ENCODE measurements at places on chromosomes 2 and 18.
A peak's percentile ranks its signal among the peaks of the same experiment; 100 is the strongest.

DNA sequence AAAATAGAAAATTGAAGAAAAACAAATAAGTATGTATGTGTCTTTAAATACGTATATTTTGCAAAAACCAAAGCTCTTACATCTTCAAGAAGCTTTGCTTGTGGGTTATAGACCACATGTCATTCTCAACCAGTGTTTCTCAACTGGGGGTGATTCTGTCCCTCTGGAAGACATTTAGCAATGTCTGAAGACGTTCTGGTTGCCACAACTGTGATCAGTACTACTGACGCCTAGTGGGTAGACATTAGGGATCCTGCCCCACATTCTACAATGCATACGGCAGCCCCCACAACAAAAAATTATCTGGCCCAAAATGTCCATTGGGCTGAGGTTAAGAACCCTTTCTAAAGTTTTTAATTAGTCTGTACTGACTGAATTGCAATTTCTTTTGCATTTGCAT is 48.4 kb downstream of the UNC50 start:
- H3K4me3 ChIP-seq: no peak overlapping the region
- H3K27ac ChIP-seq: no peak overlapping the region
- H3K36me3 ChIP-seq: peaks cover 15% of the 10 kb centered on the region
- no peak for DNase-seq
- H3K27me3 ChIP-seq: no peaks in the 10 kb centered on the region

DNA sequence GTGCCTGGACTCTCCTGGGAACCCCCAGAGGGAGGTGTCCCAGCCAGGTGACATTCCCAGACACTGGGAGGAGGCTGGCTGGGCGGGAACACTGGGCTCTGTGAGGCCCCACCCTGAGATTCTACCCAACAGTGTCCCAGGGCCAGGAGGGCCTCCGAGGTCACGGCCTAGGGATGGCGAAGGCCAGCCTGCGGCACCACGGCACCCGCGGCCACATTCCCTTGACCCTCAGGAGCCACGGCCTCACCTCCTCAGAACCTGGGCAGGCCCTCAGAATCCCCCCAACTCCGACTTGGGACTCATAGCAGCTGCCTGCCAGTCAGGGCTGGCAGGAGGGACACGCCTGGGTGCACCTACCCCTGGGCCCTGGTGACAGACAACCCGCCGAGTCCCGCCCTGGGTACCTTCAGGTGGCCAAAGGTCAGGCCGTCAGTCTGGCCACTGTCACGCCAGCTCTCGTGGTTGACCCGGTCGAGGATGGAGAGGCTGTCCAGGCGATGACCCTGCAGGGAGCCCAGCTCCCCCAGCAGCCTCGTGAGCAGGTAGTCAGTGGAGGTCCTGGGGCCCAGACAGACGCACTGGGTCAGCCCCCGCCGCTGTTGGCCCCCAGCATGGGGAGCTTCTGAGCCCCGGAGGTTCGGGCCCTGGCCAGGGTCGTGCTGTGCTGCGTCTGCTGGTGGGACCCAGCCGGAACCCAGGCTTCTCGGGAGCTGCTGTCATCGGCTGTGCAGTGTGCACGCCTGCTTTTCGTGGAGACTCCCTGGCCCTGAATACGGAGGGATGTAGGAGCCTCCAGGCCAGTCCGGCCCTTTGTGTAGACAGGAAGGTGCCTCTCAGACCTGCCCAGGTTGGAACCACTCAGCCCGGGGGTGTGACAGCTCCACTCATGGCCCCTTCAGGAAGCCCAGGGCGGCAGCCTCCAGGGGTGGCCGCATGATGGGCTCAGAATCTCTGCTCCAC is 6.1 kb downstream of the MAB21L4 start:
- peaks cover 1% of the 10 kb centered on the region for H3K27me3 ChIP-seq
- no peak for DNase-seq
- peaks cover 4% of the 10 kb centered on the region for H3K4me1 ChIP-seq
- H3K27ac ChIP-seq: no peak overlapping the region
- no peaks in the 10 kb centered on the region for H3K36me3 ChIP-seq

- peak overlapping the region; percentile 84 for H3K4me3 ChIP-seq
- H3K27ac ChIP-seq: peak overlapping the region; percentile 96
- no peaks in the 10 kb centered on the region for H3K27me3 ChIP-seq
- H3K36me3 ChIP-seq: no peaks in the 10 kb centered on the region
Observed at GRCh38 chr2:105796791-105797190, 52.1 kb downstream of the NCK2 start.

GRCh38 chr2:195026261-195026660 is 630.8 kb upstream of the SLC39A10 start:
- no peaks in the 10 kb centered on the region for H3K27me3 ChIP-seq
- no peak overlapping the region for H3K27ac ChIP-seq
- no peak overlapping the region for H3K4me3 ChIP-seq
- H3K4me1 ChIP-seq: peaks cover 7% of the 10 kb centered on the region
- no peaks in the 10 kb centered on the region for H3K36me3 ChIP-seq
- DNase-seq: no peak

DNA sequence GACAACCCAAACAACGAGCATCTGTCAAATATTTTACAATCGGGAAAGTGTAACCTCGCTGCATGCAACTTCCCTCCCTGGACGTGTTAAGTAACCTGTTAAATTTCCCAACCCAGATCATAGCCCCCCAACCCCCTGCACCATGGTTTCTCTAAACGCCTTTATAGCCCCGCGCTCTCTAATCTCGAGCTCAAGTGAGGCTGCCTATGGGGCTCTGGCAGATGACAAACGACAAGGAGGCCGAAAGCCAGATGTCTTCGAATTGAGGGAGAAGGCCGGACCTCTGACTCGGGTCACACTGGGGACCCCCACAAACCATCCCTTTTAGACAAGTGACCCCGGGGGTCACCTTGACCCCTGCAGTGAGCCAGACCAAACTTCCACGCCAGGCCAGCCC is 526 bp downstream of the COX7A2L start:
- peak overlapping the region; percentile 96 for H3K27ac ChIP-seq
- peaks cover 32% of the 10 kb centered on the region for H3K4me1 ChIP-seq
- DNase-seq: no peak

- no peak for DNase-seq
- peak overlapping the region; percentile 96 for H3K27ac ChIP-seq
- H3K4me1 ChIP-seq: peaks cover 24% of the 10 kb centered on the region
- peaks cover 22% of the 10 kb centered on the region for H3K36me3 ChIP-seq
Observed at GRCh38 chr2:208311954-208312353, 45.9 kb downstream of the PIKFYVE start.

DNA sequence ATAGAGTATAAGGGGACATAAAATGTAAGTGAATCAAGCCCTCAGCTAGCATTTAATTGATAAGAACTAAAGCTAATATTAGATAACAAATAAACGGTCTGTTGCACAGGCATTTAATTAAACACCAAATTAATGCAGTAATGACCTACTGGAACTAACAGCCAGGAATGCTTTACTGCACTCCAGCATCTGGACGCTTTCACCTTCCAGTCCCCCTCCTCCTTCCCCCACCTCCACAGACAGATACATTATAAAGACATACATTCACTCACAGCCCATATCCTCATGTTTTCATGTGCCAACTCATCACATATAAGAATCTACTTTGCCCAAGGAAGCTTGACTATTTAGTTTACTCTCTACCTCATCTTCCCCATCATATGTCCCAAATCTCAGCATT is 337.4 kb upstream of the PIK3C3 start:
- no peak overlapping the region for H3K4me3 ChIP-seq
- H3K27me3 ChIP-seq: no peaks in the 10 kb centered on the region
- H3K36me3 ChIP-seq: no peaks in the 10 kb centered on the region
- no peaks in the 10 kb centered on the region for H3K4me1 ChIP-seq
- H3K27ac ChIP-seq: no peak overlapping the region
- DNase-seq: no peak

GRCh38 chr18:67133669-67134068 is 382.9 kb downstream of the DSEL start:
- no peaks in the 10 kb centered on the region for H3K27me3 ChIP-seq
- DNase-seq: no peak
- H3K36me3 ChIP-seq: no peaks in the 10 kb centered on the region
- no peak overlapping the region for H3K27ac ChIP-seq
- H3K4me1 ChIP-seq: no peaks in the 10 kb centered on the region

GRCh38 chr2:158464426-158465281 is 7.9 kb downstream of the PKP4 start:
- peaks cover 3% of the 10 kb centered on the region for H3K27me3 ChIP-seq
- peaks cover 4% of the 10 kb centered on the region for H3K4me1 ChIP-seq
- no peak overlapping the region for H3K27ac ChIP-seq
- no peak overlapping the region for H3K4me3 ChIP-seq
- DNase-seq: no peak

DNA sequence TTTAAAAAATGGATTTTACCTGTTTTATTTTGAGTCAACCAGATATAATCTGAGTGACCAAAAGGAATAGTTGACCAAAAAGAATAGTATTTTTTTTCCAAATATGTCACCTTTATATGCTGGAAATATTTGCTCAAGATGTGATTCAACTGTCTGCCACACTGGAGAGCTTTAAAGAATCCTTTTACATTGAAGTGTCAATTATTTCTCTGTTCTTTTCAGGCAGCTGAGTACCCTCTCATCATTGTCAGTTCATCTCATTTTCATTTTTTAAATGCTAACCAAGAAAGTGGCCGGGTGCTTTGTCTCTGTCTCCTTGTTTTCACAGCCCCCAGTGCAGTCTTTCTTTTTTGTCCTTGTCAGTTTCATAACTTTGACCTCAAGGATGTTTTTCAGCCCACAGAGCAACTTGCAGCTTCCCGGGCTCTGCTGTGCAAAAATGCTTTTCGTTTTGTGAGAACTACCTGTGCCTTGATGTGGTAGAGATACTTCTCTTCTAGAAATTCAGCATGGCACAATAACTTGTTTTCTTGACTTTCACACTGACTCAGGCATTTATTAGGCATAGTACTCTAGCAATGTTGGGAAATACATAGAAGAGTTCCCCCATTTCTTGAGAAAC is 23.4 kb upstream of the CERS6 start:
- no peak overlapping the region for H3K4me3 ChIP-seq
- DNase-seq: no peak
- no peaks in the 10 kb centered on the region for H3K4me1 ChIP-seq
- no peak overlapping the region for H3K27ac ChIP-seq
- peaks cover 4% of the 10 kb centered on the region for H3K27me3 ChIP-seq
- H3K36me3 ChIP-seq: no peaks in the 10 kb centered on the region

Data from memory B cell (primary cell).